Thoracic aorta endothelial cell (primary cell): ENCODE measurements at places on chromosomes 1 and 21. TPM values are rescaled to one million over a fixed set of nuclear protein-coding genes. Genes with fewer than 3 reads are reported as not detected.

ARHGAP30 gene
- not detected in 2 replicates for total RNA-seq

OR2AK2 gene
- not detected in 2 replicates for total RNA-seq

ALPL gene
- total RNA-seq, result not detected in 2 replicates

GPR3 gene
- total RNA-seq, result 0.80 and 2.1 TPM in 2 replicates

ATAD3C gene
- total RNA-seq, result not detected in 2 replicates

RAD54L gene
- 7.3 and 11.1 TPM in 2 replicates for total RNA-seq

ELF3 gene
- 0.07 and 0.13 TPM in 2 replicates for total RNA-seq

IL19 gene
- total RNA-seq, result not detected in 2 replicates

RASAL2 gene
- 25.5 and 37.8 TPM in 2 replicates for total RNA-seq
